Iris pigment epithelial cell (primary cell): ENCODE measurements at places on chromosomes 11 and 22.

GRCh38 chr11:131938351-131938751 lies 567.9 kb downstream of the NTM start:
- no peak for DNase-seq

- DNase-seq, result peak; percentile 26
Measured at GRCh38 chr11:31959716-31960115, 131.2 kb upstream of the RCN1 start.

DNA sequence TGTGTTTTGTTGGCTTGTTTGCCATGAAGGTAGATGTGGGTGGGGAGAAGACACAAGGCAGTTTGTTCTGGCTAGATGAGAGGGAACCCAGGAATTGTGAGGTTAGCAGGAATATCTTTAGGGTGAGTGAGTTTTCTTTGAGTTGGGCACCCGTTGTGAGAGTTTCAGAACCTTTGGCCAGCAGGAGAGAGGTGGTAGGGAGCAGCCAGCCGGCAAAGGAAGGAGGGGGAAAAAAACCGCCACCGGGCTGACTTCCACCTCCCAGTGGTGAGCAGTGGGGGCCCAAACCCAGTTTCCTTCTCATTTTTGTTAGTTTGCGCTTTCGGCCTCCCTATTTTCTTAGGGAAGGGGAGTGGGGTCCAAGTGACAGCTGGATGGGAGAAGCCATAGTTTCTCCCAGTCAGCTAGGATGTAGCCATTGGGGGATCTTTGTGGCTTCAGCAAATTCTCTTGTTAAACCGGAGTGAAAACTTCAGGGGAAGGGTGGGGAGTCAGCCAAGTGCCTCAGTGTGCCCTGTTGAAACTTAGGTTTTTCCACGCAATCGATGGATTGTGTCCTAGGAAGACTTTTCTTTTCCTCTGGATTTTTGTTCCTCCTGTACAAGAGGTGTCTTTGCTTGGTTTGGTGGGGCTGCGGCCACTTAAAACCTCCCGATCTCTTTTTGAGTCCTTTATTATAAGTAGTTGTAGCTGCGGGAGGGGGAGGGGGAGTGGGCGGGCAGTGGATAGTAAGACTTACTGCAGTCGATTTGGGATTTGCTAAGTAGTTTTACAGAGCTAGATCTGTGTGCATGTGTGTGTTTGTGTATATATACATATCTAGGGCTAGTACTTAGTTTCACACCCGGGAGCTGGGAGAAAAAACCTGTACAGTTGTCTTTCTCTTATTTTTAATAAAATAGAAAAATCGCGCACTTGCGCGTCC lies 1.1 kb upstream of the GCAT start:
- DNase-seq, result peak; percentile 41

GRCh38 chr22:44046485-44047141 lies 22.5 kb downstream of the PARVB start:
- DNase-seq, result no peak

DNA sequence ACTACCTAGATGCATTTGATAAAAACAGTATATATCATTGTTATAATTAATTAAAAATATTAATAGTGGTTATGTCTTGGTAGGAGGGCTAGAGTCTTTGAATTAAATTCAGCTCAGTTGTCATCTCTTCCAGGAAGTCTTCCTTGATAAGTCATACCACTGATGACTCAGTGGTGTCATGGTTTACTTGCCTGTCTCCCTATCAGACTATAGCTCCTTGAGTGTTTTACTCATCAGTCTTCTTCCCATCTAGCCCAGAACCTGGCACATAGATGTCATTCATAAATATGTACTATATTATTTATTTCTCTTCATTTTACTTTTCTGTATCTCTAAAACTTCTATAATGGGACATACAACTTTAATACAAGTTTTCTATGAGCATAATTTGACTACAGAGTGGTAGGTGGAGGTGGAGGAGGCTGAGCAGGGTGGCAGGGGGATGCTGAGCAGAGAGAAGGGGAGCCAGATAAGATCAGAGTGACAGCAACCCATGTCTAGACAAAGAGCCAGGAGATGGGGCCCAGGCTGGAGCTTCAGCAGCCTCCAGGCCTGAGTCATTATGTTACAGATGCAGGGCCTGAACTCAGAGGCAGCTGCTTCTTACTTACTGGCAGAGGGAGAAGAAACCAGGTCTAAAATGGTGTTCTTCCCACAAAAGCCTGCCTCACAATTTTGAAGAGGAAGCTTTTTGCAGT lies 82.3 kb upstream of the PHOX2A start:
- DNase-seq, result peak; percentile 85

DNA sequence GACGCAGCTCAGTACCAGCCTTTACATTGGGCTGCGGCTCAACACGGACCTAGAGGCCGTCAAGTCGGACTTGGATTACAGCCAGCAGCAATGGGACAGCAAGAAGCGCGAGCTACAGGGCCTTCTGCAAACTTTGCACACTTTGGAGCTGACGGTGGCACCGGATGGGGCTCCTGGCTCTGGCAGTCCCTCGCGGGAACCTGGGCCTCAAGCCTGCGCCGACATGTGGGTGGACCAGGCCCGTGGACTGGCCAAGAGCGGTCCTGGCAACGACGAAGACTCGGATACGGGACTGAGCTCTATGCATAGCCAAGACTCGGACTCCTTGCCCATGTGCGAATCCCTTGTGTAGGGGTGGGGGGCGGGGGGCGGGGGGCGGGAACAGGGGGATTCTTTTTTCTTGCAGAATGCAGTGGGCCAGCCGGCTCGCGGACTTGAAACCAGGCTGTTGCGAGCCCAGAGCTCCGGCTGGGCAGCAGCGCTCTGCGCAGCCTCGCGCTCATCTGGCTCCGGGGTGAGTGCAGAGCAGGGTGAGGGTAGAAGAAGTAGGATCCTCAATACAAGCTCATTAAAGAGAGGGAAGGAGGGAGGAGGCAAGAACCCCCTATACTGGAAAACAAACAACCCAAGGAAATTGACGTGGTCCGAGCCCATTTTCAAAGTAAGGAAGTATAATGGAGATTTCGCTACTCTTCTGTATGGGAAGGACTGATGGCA lies 1.8 kb downstream of the RASSF10 start:
- no peak for DNase-seq

- DNase-seq, result no peak
Measured at GRCh38 chr11:118010738-118011461, 24.7 kb downstream of the IL10RA start.

GRCh38 chr11:6572215-6572614 lies 31.2 kb downstream of the RRP8 start:
- peak; percentile 86 for DNase-seq

- DNase-seq, result no peak
Measured at GRCh38 chr11:119727523-119728151, 1.4 kb downstream of the NECTIN1 start.

- DNase-seq, result peak; percentile 67
Measured at GRCh38 chr11:111918390-111919256, at the start of gene C11orf52. Gene C11orf52, plus strand, starts transcription at chr11:111918913. Its CDS starts 60 bp downstream, at chr11:111918973.

- DNase-seq, result no peak
Measured at GRCh38 chr11:85811624-85812023, 683 bp upstream of the SYTL2 start.

DNA sequence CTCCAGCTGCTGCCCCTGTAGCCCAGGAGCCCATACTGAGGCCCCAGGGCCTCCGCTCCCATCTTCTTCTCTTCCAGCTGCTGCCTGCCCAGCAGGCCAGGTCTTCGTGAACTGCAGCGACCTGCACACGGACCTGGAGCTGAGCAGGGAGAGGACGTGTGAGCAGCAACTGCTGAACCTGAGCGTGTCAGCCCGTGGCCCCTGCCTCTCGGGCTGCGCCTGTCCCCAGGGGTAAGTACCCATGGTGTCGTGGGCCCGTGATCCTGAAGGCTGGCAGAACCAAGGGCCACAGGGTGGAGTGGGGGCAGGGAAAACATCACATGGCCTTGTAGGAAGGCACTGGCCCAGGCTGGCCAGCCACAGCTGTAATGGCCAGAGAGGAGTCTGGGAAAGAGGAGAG lies 31.2 kb downstream of the OTOG start:
- no peak for DNase-seq
